ENCODE measurements at places on chromosomes 13 and 19.

- no peak for DNase-seq
These were observed 268.4 kb downstream of the FOXO1 start for GRCh38 chr13:40398065-40398464.

DNA sequence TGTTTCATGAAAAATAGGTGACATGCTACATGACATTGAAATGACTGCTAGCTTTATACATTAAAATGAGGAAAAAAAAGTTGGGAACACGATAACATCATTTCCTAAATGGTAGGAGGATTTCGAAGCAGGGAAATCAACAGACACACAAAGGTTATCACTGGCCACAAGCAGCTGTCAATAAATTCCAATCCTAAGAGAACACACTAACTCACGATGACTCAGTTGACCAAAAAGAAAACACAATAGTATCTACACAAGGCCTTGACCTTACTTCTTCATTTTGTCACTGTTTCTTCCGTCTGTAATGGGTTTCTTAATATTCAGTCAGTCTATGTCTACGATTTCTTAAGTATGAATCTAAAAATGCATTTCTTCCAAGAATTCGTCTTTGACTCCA, 36.5 kb downstream of the STARD13 start:
- no peak for DNase-seq

DNA sequence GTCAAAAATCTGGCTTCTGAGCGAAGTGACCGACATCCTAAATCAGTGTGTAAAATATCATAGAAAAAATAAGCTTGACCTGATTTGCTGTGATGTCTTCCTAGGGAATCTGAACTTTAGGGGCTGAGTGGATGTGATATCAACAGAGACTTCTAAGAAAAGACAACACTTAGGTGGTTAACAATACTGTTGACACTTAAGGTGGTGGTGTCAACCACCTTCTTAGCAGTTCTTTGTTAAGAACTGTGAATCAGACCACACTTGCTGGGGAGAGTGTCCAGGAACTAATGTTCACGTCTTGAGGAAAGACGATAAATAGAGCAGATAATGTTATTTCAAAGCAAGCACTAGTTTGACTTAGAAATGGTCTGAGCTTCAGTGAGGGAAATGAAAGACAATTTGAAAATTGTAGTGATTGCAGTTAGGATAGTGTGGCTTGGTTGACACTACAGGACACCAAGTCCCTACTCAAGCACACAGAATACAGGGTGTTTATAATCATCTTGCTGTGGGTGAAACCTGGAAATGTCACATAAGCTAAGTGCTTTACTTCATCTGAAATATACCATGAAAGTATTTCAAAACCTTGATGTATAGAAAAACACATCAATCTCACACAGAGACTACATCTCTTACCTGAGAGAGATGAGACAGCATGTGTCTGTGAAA, 1936.5 kb downstream of the PCDH9 start:
- no peak for DNase-seq

- DNase-seq = no peak
These were observed 34.5 kb upstream of the CEACAM8 start for GRCh38 chr19:42629191-42629590.

DNA sequence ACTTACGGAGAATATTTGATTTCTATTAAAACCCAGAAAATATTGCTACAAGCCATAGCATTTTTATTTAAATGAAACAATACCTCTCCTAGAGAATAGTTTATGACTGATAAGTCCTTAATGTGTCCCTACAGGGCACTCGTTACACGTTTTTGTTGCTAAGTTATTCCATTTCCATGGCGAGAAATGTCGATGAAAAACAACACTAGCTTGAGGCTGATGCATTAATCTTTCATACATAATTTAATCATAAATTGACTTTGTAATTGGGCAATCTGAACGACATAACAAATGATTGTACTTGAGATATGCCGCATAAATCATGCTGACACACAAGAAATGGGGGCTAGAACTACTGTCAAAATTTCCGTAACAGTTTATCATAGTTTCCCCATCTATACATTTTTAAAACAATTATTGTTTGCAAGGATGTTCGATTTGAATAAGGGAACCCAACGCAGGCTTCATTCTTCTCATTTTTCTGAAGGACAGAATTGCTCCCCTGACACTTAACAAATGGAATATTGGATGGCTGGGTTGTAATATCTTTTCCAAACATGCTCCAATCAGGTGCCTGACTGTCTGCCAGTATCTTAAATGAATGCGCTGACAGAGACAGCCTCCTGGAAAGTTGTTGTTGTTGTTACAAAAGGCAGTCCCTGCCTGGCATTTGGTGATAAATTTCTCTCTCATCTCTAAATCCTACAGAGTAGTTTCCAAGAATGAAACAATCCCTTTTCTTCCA, 61.9 kb downstream of the FLT1 start:
- DNase-seq = no peak

- DNase-seq = peak; percentile 86
These were observed 24.1 kb upstream of the ASPDH start for GRCh38 chr19:50537769-50538230.

DNA sequence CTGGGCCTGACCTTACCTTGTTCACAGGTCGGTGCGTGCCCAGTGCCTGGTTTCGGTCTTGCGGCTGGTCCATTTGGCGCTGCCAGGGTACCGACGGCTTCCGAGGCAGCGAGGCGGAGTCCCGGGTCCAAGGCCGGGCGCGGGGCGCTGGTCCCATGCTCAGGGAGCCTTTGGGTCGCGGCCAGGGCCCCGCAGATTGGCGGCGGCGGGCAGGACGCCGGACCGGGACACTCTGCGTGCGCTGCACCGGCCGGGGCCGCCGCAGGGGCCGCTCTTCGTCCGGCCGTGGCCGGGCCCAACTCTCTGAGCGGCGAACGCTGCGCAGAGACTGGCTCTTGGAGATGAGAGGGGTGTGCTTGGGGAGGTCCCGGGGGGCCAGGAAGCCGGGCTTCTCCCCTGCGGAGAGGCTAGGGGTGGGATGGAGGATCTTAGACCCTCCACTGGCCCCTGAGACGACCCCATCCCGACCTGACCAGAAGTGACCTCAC, 3.4 kb upstream of the WIZ start:
- DNase-seq = no peak

DNA sequence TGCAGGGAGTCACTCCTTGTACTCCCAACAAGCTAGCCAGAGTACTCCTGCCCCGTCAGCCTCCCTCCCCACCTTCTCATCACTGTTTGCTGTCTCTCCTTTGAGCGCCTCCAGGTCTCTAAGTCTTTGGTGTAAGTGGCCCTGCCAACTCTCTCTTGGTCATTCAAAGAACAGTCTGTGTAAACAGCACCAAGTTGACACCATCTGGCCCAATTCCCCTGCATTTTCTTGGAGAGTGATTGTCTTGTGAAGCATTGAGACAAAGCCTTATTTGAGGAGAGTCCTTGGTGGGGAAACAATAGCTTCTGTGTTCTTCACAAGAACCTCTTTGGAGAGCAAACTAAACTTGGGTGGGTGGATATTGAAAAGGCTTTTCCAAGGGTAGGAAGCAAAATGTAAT, 114.6 kb upstream of the RNF113B start:
- DNase-seq = no peak

- DNase-seq = no peak
These were observed 12.0 kb downstream of the ZNF283 start for GRCh38 chr19:43839139-43839538.

DNA sequence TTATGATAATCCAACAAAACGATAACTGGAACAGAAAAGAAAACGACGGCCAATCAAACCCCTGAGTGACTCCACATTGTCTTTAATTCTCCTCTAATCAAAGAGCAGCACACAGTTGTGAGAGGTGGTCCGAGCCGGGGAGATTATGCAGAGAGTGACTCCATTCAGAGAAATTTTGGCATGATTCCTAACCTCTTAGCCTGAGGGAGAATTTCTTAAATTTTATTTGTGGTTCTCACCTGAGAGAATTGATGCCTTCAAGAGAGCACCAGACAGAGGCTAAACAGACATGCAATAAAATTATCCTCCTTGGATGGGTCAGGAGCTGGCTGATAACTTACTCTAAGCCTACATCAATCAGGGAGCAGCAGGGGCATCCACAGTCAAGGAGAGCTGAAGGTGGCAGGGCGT, 310.0 kb upstream of the KLF12 start:
- DNase-seq = no peak

GRCh38 chr13:72217142-72217541, 350.1 kb upstream of the DACH1 start:
- DNase-seq = no peak

DNA sequence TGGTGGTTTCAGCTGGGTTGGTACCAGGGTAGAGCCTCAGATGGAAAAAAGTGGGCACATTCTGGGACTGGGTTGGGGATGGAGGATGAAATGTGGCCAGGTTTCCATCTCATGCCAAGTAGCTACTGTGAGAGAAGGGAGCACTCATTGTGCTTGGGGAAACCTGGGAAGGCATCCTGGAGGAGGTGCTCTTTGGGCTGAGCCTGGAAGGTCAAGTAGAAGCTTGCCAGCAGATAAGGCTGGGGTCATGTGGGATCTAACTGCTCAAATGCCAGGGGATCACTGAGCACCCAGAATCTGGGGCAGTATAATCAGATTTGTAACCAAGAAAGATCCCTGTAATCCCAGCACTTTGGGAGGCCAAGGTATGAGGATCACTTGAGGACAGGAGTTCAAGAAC, 9.0 kb upstream of the KCNN1 start:
- DNase-seq = no peak

DNA sequence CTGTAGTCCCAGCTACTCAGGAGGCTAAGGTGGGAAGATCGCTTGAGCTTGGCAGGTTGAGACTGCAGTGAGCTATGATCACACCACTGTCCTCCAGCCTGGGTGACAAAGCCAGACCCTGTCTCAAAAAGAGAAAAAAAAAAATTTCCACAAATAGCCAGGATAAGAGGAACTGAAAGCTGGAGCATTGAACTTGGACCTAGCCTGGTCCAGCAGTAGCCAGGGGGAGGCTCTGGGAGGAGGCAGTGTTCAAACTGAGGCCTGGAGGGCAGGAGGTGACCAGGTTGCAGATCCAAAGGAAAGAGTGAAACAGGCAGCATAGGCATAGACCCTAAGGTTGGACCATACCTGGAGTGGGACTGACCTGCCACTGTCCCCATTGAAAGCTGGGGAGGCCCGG, 26.9 kb upstream of the PIK3R2 start:
- no peak for DNase-seq

- peak; percentile 94 for DNase-seq
These were observed at the start of gene TPT1 for GRCh38 chr13:45341034-45341798. TSS of gene TPT1 (minus strand) at chr13:45341183. CDS start at chr13:45341069, 114 bp downstream.

DNA sequence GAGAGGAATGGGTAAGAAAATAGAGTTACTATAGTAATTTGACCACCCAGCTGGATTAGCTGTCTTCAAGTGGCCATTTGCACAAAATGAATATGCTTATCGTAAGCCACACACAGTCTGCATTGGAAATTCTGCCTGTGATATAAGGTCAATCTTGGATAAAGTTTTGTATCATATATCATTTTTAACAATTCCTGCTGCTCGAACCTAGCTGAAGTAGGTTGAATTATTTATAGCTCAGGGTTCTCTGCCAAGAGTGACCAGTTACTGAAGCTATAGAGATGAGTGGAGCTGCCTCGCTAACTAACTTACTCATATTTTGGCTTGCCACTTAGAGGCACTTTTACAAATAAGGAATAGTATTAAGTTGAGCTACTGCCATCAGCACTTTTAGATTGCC, 220.9 kb downstream of the RGCC start:
- no peak for DNase-seq

- peak; percentile 15 for DNase-seq
These were observed 117.9 kb downstream of the STOML3 start for GRCh38 chr13:38872693-38873092.

GRCh38 chr13:22836475-22836874, 344.3 kb upstream of the SGCG start:
- peak; percentile 37 for DNase-seq

GRCh38 chr19:18204394-18205199, 755 bp upstream of the RAB3A start:
- DNase-seq = no peak

GRCh38 chr13:32234914-32235313, 80.2 kb downstream of the ZAR1L start:
- DNase-seq = no peak

- DNase-seq = no peak
These were observed 1.5 kb downstream of the IFNL4 start for GRCh38 chr19:39246951-39247669.

DNA sequence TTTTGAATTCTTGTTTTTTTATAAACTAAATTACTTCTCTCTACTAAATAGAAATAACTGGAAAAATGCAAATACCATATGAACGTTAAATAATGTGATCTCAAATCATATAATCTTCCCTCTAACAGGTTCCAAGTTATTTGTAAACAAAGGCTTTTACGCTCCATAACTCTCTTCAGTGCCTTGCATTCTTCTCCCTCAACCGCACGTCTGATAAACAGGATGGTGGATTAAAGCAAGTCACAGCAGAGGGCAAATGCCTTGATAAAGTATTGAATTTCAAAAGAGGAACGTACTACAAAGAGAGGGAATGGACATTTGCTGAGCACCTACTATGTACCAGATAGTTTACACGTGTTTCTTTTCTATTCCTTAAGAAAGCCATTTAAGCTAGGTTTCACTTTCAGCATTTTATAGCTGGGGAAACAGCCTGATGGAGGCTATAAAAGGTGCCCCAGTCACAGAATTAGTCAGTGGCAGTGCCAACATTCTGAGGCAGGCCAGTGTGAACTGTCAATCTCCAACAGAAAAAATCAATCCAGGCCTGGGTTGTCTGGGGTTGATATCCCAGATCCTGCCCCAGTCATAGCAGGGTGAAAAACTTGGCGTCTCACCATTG, 15.8 kb downstream of the MRPS31 start:
- DNase-seq = no peak

GRCh38 chr19:17333611-17334413, 843 bp downstream of the ANO8 start:
- DNase-seq = peak; percentile 68
